Prostate gland (tissue), 2 donors: ENCODE measurements at places on chromosomes 6 and 20.
A peak's percentile ranks its signal among the peaks of the same experiment; 100 is the strongest.

- no peak for DNase-seq
These were observed 799 bp downstream of the NRM start for GRCh38 chr6:30689985-30690384.

GRCh38 chr6:118897386-118897785 is 3.4 kb downstream of the ASF1A start:
- DNase-seq, result no peak

DNA sequence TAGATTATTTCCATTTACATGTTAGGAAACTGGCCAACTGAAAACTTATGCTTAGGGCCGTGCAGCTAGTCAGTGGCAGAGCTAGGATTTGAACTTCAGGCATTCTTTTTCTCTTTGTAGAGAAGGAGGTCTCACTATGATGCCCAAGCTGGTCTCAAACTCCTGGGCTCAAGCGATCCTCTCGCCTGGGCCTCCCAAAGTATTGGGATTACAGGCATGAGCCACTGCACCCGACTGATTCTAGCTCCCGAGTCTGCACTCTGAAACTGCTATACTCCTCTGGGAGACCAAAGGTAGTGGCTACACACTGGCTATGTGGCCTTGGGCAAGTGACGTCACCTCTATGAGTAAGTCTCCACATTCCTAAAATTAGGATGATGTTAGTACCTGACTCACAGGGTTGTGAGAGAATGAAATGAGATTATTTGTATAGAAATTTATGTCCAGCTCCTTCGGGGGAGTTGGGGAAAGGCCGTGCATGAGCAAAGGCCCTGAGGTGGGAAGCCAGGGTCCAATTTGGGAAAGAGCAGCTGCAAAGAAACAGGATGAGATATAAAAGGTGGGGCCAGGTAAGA is 6.4 kb downstream of the PLTP start:
- no peak for DNase-seq

DNA sequence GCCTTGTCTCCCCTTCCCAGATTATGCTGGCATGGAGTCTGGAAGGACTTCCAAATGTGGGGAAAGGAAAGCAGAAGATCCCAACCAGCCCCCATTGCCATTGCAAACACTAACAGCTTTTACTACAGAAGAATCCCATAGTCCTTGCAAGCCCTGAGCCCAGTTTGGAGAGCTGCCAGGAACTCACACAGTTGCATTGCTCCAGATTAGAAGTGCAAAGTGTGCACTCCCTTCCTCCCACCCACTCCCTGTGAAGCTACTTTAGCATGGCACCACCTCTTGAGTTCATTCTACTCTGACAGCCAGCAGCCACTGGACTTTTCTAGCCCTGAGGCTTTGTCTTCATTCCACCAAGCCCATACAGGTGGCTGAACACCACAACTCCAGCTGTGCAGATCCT is 67.6 kb downstream of the SLC22A2 start:
- no peak for DNase-seq

DNA sequence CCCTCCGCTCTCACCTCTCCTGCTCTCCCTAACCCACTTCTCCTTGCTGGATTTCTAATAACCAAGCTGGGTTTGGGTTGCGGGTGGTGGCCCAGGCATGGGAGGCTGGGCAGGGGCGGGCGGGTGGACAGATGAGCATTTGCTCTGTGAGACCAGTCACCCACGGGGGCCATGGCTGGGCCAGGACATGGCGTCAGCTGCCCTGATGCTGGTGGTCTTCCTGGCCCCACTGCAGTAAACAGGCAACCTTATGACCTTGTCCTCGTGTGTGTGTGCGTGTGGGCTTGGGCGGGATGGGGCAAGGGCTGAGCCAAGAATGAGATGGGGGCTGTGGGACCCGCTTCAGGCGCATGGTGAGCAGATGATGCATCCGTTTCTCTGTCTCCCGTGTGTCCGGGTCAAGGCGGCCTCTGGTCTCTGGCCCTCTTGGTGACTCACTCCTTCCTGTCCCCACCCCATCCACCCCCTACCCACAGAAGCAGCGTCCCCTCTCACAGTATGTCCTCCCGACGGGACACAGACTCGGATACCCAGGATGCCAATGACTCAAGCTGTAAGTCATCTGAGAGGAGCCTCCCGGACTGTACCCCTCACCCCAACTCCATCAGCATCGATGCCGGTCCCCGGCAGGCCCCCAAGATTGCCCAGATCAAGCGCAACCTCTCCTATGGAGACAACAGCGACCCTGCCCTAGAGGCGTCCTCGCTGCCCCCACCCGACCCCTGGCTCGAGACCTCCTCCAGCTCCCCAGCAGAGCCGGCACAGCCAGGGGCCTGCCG is 41.4 kb upstream of the MYL9 start:
- DNase-seq, result no peak

DNA sequence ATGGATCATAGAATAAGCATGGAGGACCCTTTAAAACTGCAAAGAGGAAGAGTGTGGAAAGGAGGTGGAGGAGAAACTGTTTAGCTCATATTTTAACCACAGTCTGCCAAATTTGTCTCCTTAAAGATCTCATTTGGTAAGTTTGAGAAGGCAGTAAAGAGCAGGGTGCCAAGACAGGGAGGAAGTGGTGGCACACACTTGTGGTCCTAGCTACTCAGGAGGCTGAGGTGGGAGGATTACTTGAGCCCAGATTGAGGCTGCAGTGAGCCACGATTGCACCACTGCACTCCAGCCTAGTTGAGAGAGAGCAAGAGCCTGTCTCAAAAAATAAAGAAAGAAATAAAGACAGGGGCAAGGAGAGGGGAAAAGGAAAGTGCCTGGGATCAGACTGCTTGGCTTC is 16.8 kb upstream of the DCBLD1 start:
- DNase-seq, result no peak

- DNase-seq, result no peak
These were observed 1.2 kb downstream of the HLA-DQA2 start for GRCh38 chr6:32742374-32742773.

GRCh38 chr6:161076181-161076677 is 84.7 kb downstream of the MAP3K4 start:
- DNase-seq, result no peak

DNA sequence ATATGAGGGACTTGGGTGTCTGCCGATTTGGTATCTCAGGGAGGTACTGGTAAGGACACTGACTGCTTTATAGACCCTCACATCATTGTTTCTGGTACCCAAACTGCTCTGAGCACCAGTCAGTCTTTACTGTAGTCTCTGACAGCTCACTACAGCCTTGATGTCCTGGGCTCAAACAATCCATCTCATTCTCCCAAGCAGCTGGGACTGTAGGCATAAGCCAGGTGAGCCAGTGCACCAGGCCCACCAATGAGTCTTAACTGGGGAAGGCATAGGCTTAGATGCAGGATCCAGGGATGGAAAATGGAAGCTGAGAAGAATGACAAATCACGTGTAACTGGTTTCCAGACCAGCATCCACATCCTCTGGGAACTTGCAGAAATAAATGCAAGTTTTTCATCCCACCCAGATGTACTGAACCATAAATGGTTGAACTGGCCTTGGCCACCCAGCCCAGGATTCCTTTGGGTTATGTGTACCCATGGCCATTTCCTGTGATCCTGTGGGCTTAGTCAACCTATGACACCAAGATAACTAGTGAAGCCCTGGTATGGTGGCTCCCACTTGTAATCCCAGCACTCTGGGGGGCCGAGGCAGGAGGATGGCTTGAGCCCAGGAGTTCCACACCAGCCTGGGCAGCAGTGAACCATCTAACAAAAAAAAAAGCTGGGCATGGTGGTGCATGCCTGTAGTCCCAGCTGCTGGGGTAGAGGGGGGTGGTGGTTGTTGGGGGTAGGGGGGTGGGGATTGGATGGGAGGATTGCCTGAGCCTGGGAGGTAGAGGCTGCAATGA is 5.8 kb downstream of the TUBB start:
- DNase-seq, result no peak

DNA sequence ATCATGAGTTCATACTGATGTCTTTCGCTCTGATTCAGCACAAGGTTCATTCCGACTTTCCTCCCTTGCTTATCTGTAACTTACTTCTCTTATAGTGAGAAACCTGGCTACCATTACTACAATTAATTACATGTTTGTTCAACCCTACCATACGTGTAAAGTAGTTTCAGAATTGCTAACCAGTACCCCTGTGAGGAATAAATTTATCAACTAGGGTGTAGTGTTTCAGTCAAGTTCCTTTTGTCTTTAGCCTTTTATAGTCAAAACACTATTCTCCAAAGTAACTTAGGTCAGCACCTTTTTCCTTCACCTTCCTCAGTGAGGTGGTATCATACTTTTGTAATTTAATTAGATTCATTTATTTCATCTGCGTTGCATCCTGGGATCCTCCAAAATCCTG is 64.9 kb downstream of the MAP3K4 start:
- DNase-seq, result no peak

DNA sequence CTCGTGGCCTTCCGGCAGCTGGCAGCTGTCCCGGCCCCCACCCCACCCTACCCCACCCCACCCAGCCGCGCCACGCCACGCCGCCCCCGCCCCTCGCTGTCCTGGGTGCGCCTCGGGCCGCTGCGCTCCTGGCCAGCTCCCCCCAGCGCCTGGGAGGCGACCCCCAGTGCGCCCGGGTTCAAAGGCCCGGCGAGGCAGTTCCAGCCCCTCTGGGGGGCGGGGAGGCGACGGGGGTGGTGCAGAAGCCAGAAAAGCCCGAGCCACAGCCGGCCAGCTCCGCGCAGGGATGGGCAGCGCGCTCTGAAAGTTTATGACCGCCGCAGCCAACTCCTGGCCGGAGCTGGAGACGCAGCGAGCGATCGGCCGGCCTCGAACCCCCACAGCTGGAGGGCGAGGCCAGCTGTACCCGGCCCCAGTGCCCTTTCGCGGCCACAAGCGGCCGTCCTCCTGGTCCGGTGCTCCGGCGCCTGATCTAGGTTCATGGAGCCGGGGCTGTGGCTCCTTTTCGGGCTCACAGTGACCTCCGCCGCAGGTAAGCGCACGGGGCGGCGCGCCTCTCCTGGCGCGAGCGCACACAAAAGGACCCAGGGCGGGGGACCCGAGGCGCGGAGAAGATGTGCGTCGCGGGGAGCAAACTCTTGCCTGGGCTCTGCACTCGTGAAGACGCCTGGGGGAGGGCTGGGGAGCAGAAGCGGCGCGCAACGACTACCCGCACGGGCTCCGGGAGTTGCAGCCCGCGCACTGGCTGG is at the start of gene EDN3:
Gene EDN3, plus strand, starts transcription at position 279 of the 749 bp plus-strand sequence. Its CDS starts 202 bp downstream, at position 481.
- no peak for DNase-seq

GRCh38 chr6:131270534-131270933 is 135.3 kb downstream of the AKAP7 start:
- no peak for DNase-seq

- no peak for DNase-seq
These were observed 80.9 kb downstream of the DNAH8 start for GRCh38 chr6:38796006-38796405.

GRCh38 chr20:33526769-33527168 is 36.9 kb downstream of the CBFA2T2 start:
- DNase-seq, result no peak

DNA sequence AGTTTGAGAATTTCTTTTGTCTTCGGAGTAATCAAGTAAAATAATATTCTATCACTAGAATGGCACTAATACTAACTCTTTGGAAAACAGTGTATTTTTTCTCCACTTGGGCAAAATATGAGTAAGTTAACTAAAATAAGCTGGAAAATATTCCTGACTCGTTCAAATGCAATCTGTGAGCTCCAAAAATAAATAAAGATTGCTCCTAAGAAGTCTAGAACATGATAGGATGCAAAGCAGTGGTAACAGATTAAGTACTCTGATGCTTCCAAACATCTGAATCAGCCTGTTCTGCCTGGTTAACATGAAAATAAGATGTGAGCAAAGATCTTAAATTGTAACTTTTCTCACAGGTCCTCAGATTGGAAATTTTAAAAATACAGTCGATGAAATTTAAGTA is 285.1 kb upstream of the ID4 start:
- no peak for DNase-seq

DNA sequence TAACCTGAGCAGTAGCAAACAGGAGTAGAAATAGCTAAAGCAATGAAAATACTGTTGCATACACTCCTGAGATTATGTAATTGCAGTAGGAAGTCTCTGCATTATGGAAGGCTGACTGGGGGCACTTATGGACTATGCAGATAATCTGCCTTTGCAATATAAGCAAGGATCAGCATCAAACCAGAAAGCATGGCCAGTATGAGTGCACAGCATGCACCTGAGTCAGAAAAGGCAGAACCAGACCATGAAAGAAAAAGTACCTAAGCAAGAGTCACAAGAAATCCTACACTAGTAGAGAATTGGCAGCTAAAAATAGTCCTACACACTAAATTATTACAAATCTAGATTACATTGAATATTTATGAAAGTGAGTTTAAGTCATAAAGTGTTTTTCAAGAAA is 164.3 kb downstream of the KIF6 start:
- DNase-seq, result no peak

- DNase-seq, result no peak
These were observed 21.5 kb downstream of the TPBG start for GRCh38 chr6:82385102-82385501.

GRCh38 chr6:75693534-75693933 is 55.5 kb upstream of the MYO6 start:
- DNase-seq, result no peak

GRCh38 chr6:168713839-168714238 is 272.9 kb downstream of the SMOC2 start:
- DNase-seq, result no peak

- no peak for DNase-seq
These were observed 42.9 kb downstream of the ATXN1 start for GRCh38 chr6:16718356-16718755.

- no peak for DNase-seq
These were observed 735.6 kb downstream of the RFPL4B start for GRCh38 chr6:113082745-113083144.

DNA sequence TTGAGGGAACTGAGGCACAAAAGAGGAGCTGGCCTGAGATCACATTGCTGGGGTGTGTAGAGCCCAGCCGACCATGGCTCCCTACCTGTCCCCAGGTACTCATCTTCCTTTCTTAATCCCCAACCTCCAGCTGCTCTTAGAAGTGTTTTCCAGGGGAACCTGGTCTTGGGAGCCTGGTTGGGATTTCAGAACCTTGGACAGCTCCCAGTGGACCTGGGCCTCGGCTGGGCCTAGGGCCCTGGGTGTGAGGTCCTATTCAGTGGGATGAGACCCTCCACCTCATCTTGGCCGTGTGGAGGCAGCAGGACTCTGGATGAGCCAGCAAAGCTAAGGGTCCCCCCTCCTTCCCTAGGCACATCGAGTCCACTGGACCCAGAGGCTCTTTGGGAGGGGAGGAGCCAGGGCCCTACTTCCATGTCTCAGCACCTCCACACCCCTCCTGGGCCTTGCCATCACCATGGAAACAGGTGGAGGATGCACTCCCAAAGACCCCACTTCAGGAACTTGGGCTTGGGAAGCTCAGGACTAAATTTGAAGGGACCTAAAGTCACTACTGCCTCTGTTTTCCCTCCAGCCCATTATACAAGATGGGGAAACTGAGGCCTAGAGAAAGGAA is 38.5 kb downstream of the DLGAP4 start:
- DNase-seq, result peak; percentile 8

GRCh38 chr6:137095651-137096238 is 51.0 kb upstream of the IL20RA start:
- no peak for DNase-seq

DNA sequence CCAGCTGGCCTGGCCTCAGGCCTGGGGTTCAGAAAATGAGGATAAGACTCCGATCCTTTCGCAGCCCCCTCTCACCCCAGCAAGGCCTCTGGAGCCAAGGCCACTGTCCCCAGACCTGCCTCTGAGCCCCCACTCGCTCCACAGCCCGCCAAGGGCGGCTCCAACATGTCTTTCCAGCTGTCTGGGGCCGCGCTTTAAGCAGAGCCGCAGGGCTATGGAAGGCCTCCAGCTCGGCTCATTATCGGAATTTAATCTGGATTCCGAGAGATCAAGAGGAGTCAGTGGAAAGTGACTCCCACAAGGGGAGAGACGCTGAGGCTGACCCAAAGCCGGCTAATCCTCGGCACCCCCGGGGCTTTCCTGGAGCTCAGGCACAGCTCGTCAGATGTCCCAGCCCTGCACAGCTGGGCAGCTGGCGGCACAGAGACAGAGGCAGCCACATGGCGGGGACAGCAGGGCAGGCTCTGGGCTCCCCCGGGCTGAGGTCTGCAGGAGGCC is 41.8 kb downstream of the BMP7 start:
- DNase-seq, result no peak
